GM19239 (cell line): ENCODE measurements at places on chromosomes 12 and 14.

DNA sequence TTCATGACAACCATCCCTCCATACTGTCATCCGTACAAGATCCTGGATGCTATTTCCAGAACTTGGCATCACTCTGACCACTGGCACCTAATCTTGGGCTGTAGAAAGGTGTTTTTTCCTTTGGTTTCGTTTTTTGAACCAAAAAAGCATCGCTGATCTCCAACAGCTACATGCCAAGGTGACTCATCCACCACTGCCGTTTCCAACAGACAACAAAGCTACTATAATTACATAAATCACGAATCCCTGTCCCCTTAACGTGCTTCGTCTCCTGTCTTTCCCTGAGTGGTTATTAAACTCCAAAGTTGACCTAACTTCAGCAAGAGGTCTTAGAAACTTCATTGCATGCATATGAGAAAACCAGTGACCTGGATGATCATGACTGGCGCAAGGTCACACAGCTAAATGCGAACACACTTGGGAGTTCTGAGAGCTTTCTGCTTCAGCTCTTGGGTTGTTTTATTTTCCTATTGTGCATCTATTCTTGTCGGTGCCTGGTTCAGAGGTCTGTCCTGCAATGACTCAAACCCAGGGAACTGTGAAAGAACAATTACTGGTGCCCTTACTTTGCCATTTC is 99.9 kb downstream of the PPM1H start:
- no peak for DNase-seq

DNA sequence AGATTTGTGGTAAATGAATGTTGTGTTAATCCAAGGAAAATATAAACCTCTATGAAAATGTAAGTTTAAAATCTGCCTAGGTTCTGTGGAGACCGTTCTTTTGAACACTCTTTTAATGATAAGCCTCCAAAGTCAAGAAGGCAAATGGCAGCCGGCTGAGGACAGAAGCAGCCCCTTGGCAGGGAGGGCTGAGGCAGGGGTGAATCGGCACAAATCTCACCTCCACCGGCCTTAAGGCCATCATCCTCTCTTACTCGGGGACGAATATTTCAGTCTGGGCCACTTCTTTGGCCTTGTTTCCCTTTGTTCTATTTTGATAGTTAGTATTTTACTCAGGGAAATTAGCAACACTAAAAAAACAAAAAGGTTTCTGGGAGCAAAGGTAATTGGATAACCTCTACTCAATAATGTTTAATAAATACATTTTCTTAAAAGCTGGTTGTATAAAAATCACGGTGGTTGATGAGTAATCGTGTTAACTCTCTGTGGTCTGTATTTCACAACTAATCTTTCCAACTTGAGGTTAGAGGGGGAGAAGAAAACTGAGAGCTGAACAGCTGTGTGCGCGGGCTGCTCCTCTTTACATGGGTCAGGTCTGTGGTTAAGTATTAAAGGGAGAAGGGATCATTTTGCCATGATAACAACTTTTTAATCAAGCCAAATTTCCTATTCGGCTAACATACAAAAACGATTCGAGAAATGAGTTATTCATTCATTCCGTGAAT is 18.6 kb downstream of the LGMN start:
- DNase-seq: no peak

DNA sequence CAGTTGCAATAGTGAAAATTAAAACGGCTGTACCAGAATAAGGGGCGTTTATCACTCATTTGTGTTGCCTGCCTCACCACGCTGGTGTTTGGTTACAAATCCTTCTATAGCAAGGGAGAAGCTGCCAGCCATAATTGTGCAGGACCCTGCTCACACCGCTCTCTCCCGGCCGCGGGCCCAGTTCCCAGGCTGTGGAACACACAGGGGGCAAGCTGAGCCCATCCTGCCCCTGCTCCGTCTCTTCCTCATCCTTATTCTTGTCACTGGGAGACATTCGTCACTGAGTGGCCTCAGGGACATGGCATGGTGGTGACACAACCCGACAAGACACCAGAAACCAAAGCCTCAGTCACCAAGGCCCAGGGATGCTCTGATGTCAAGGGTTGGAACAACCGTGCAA is 116.3 kb upstream of the FKBP4 start:
- DNase-seq: no peak

DNA sequence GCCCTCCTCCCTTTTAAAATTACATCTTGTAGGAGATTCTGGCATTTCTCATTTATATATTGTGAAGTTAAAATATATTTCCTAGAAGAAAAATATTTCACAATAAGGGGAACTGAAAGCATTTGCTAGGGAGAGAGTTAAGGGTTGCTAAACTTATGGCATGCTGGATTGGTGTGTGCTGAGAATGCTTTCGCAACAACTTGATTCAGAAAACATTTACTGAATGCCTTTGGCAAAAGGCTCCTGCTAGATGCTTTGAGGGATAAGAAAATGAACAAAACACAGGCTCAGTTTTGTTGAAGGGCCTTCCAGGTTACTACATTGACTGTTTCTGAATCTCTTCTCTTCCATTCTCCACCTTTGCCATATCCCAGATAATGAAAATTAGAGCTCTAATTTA is 67.5 kb downstream of the DIP2B start:
- DNase-seq: no peak

DNA sequence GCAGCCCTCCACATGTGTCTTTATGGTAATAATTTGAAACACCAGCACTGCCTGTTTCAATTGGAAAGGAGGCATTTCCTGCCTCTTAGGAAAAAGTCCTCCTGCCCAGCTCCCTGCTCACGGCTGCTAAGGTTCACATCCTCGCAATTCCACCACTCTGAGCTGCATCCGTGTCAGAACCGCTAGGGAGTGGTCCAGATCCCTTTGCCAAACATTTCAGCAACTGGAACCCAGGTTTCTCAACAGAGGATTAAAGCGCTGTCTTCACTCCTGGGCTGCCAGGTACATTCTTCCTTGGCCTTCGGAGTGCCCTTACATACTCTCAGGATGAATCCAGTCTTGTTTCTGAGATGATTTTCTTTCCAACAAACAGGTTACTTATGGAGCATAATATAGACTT is 23.3 kb downstream of the C14orf132 start:
- DNase-seq: no peak

DNA sequence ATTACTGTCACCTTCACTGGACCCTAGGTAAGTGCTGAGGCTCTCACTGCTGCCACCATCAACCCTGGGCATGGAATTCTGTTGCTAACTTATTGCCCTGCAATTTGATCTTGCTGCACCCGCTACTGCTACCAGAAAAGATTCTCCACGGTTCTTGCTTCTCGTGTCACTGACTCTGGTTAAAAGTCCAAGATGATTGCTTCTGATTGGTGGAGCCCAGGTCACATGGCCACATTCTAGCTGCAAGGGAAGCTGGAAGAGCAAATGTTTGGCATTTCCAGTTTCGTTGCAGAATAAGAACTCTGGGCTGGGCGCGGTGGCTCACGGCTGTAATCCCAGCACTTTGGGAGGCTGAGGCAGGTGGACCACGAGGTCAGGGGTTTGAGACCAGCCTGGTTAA is 7.5 kb upstream of the VSX2 start:
- DNase-seq: no peak

DNA sequence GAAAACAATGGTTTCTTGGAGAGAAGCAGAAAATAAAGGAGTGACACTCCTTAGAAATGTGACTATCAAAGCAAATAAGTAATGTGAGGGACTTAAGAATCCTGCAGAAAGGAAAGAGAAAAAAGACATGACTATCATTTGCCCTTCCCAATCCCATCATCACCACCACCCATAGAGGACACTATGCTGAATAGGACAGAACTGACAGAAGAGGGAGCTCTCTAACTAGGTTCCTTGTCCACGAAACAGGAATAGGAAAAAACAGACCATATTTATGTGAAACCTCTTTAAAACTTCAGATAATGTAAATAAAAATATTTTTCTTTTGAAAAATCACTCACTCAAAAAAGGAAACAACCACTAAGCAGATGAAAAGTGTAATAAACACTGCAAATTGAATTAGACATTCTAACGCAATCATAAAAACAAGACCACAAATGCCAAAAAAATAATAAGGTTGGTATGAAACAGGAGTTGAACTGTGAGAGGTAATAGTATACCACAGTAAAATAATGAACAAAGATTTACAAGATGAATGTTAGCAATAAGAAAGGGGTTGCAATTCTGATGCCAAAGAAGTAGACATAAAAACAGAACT is 24.1 kb downstream of the KLRD1 start:
- DNase-seq: no peak

DNA sequence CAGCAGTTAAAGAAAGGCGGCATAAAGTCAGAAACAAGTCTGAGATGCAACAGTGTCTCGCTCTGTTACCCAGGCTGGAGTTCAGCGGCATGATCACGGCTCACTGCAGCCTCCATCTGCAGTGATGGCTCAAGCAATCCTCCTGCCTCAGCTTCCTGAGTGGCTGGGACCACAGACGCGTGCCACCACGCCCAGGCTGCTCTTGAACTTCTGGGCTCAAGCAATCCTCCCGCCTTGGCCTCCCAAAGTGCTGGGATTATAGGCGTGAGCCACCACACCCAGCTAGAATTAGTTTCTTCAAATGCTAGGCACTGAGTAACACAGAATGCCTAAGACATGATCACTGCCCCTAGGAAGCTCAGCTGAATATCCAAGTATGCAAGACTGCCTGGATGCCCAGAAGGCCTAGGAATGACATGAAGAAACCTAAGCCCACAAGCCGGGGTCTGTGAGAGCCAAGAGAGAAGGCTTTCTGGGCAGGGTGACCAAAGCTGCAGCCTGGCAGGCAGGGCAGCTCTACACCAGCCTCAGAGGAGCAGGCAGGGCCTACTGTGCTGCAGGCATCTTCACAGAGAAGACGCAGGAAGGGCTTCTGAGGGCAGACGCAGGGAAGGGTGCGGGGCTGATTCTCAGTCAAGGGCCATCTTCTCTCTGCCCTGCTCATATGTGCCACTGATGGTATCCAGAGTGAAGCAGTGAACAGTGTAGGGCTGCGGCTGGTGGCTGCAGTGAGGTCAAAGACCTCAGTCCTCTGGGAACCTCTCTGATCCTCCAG is 4.3 kb upstream of the PPP2R5C start:
- DNase-seq: no peak

DNA sequence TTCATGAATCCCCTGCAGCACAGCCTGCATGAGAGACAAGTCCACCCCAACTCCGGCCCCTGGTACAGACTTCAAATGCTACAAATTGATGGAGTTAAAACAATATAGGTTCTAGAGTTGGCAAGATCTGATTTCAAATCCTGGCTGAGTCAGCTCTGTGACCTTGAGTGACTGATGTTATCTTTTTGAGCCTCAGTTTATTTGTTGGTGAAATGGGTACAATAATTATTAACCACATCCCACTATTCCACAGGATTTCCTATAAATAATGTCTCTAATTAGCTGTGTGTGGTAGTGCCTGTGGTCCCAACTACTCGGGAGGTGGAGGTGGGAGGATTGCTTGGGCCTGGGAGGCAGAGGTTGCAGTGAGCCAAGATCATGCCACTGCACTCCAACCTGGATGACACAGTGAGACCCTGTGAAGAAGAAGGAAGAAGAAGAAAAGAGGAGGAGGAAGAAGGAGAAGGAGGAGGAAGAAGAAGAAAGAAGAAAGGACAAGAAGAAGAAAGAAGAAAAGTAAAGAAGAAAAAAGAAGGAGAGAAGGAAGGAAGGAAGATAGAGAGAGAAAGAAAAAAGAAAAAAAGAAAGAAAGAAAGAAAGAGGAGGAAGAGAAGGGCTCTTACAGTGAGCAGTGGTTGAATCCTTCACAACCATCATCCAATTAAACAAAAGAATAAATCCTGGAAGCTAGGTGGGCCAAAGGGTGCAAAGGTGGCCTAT is 39.7 kb upstream of the DICER1 start:
- no peak for DNase-seq

GRCh38 chr14:100067971-100068959 is 3.0 kb downstream of the EVL start:
- no peak for DNase-seq

DNA sequence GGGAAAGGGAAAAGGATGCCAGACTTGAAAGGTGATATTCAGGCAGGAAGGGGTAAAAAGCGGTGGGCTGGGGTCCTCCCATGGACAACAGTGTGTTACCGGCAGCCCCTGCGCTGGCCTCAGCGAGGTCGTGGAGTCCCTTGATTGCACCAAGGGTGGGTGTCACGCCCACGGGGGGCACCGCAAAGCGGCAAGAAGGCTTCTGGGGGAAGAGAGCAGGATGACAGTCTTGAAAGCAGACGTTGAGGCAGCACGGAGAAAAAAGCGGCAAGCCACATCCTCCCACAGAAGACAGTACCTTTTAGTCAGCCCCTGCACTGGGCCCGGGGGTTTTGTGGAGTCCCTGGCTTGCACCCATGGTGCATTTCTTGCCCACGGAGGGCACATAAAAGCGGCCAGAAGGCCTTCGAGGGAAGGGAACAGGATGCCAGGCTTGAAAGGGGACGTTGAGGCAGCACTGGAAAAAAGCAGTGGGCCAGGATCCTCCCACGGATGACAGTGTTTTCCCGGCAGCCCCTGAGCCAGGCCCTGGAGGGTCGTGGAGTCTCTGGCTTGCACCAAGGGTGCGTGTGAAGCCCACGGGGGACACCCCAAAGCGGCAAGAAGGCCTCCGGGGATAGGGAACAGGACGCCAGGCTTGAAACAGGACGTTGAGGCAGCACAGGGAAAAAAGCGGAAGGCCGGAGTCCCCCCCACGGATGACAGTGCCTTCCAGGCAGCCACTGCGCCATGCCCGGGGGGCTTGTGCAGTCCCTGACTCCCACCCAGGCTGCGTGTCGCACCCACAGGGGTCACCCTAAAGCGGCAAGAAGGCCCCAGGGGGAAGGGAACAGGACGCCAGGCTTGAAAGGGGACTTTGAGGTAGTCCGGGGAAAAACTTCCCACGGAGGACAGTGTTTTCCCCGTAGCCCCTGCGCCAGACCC is 162.2 kb upstream of the ALG10B start:
- DNase-seq: no peak

DNA sequence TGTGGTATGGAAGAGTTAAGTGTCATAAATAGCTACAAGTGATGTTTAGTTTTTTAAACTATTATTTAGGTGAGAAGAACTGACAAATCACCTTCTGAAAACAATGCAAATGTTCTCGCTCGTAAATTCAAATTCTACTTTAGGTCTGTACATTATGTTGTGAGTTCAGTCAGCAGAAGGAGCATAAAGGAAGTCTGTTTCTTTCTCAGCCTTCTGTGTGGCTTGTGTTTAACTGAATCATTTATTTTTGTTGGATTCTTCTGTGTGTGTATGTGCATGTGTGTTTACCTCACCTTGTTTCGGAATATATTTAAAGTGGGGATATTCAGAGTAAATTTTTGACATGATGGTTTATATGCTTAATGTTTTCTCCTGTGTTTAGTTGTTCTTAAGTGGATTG is 285.9 kb downstream of the TMTC2 start:
- DNase-seq: no peak

DNA sequence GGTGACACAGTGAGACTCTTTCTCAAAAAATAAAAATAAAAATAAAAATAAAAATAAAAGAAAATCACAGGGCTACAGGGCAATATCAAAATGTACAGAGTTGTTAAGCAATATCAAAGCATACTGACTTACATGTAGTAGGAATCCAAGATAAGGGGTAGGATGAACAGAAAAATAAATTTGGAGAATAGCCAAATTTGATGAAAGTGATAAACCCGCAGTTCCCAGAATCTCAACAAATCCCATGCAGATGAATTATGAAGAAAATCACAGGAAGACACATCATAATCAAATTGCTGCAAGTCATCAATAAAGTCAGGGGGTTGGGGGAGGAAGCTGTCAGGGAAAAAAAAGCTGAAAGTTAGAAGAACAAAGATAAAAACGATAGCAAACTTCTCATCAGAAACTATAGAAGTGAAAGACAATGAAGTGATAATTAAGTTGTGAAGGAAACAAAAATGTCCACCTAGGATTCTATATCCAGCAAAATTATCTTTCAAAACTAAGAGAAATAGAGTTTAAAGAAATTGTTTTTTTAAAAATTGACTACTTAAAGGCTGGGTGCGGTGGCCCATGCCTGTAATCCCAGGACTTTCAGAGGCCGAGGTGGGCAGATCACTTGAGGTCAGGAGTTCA is 15.4 kb downstream of the DDHD1 start:
- DNase-seq: no peak
